ENCODE measurements at places on chromosomes 16 and 17.

DNA sequence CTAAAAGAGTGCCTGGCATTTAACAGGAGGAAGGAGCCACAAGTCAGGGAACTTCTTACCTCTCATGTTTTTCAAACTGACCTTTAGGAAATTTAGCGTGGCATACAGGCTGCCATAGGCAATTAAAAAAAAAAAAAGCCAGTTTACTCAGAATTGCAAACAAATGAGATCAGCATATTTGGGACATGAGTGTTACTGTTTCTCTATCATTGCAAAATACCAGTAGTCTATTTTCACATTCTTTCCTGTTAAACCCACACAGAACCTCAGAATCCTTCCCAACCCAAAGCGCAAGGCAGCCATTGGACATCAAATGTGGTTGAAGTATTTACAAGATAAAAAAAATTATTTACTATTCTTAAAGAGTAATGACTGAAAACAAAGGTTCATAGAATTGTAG, 366.4 kb upstream of the DYNLRB2 start:
- DNase-seq: no peak

- DNase-seq: no peak
Measured at GRCh38 chr17:77528516-77529327, 388.0 kb downstream of the SEC14L1 start.

GRCh38 chr17:17382971-17383370, 79.8 kb downstream of the NT5M start:
- DNase-seq: no peak

- DNase-seq: no peak
Measured at GRCh38 chr16:67304020-67304419, 22.5 kb downstream of the KCTD19 start.

DNA sequence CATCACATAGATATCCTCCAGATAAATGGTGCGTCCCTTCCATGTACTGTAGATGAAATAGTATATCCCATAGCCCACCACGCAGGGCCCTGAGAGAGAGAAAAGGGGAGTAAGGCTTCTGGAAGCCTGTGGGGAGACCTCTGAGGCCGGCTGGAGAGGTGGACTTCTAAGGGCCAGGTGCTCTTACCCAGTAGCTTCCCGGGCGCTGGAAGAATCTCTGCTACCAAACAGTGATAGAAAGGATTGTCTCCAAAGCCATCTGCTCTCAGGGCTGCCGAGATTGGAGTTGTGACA, 718 bp downstream of the SAT2 start:
- DNase-seq: no peak

DNA sequence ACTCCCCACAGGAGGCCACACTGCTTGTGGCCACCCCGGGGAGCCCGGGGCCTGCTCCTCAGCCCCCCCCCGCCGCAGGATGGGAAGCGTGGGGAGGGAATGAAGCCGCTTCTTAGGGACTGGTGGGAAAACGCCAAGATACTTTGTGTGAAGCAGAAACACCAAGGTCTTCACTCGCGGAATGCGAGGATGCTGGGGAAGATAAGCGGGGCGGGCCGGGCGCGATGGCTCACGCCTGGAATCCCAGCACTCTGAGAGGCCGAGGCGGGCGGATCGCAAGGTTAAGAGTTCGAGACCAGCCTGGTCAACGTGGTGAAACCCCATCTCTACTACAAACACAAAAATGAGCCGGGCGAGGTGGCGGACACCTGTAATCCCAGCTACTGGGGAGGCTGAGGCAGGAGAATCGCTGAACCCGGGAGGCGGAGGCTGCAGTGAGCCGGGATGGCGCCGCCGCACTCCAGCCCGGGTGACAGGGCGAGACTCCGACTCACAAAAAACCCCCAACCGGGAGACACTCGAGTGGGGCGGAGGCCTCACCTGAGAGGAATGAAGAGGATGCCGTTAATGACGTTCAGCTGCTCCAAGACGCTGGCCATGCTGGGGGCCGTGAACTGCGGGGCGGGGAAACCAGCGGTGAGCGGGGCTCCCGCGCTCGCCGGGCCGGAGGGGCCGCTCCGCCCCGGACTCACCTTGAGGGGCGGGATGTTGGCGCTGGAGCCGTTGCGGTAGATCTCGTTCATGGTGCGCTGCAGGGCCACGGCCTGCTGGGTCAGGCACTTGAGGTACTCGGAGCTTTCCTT, 20.3 kb downstream of the CLUH start:
- no peak for DNase-seq

GRCh38 chr17:79050551-79050950, 24.1 kb upstream of the ENGASE start:
- DNase-seq: no peak

DNA sequence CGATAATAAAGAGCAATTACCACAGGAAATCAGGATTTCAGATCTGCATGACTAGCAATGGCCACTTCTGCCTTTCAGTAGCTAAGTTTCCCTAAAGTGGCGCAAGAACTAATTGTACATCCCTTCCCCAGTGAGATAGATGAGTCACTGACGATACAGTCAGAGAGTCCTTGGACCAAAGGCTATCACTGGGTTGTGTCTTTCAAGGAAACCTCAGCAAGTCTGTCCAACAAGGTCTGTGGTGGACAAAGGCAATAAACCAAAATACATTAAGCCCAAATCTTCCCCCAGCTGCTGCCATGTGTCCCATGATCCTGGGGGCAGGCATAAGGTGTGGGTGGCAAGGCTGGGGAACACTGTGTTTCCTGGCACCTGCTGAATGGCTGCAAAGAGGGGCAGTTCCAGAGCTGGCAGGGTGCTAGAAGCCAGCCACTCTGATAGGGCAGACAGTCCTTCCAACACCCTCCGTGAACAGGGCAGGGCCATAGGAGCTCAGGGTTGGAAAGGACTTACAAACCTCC, 20.5 kb upstream of the MTMR4 start:
- DNase-seq: no peak

DNA sequence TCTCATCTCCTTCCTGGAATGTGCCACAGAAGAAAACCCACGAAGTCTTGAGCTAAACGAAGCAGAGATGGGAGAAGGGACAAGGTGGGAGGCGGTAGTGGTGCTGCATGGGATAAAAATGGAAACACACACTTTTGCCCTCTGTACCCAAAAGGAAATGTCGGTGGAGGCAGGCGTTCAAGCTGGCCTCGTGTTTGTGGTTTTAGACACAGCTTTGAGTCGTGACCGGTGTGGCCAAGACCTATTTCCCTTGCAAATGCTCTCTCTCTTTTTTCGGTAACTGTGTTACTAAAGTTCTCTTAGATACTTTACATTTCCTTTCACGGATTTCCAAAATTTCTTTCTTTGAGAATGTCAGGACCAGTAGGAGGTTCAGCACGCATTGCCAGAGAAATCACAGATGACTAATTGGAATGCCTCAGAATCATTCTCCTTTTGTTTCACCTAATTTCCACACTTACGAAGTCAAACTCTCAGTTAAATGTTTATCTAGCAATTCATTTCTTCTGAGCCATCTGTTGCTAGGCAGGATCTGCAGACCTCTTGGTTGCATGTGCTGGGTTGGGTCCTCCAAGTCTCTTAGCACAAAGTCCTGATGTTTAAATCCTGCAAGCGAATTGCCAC, 412.3 kb downstream of the MAF start:
- DNase-seq: no peak

DNA sequence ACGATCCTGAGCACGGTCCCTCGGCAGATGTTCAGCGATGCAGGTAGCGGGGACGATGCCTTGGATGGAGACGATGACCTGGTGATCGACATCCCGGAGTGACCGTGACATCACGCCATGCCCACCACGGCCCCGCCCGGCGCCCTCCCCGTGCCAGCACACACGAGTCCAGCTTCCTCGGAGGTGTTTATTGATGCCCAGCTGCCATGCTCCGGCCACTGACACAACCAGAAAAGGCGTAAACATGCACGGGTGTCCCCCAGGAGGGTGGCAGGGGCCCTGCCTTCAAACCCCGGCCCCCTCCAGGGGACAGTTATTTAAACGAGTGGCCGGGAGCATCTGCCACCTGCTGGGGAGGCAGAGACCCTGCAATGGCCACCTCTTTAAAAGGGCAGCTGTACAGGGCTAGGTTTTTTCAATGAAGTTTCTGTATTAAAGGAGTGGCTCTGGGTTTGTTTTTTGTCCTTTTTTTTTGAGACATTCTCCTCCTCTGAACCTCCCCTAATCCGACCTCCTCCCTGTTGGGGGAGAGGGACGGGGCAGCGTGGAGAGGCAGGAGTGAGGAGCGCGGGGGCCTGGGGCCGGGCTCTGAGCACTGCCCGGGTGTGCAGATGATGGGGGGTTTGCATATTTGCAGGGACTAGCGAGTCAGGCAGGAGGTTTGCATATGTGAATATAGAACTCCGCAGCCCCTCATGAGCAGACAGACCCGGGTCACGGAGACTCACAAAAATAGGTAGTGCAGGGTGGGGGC, 5.3 kb downstream of the DOC2A start:
- DNase-seq: peak; percentile 24

DNA sequence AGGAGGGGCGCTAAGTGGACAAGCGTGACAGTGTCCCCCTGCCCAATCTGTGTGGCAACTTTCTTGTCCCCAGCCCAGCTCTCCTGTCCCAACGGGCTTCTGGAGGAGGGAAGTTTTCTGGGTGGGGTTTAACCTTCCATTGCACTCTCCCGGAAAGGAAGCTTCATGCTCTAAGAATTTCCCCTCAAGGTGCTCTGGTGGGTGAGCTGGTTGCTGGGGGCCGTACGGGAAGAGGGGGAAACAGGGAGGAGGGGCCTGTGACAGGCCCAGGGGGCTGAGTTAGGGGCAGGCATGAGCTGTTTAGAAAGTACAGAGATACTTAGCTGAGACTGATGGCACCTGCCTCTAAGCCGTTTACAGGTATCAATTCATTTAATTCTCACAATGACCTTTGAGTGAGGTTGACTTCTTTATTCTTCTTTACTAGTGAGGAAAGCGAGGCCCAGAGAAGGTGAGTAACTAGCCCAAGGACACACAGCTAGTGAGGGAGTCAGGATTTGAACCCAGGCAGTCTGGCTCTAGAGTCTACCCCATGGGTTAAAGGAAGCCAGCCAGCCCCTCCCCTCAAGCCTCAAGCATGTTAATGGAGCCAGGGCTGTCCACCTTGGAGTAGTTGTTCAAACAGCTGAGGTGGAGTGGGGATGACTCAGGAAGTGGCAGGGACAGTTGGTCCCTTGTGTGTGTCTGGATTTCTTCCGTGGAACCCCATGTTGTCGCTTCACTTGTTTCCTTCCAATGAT, 18.9 kb downstream of the ADGRG1 start:
- DNase-seq: no peak

DNA sequence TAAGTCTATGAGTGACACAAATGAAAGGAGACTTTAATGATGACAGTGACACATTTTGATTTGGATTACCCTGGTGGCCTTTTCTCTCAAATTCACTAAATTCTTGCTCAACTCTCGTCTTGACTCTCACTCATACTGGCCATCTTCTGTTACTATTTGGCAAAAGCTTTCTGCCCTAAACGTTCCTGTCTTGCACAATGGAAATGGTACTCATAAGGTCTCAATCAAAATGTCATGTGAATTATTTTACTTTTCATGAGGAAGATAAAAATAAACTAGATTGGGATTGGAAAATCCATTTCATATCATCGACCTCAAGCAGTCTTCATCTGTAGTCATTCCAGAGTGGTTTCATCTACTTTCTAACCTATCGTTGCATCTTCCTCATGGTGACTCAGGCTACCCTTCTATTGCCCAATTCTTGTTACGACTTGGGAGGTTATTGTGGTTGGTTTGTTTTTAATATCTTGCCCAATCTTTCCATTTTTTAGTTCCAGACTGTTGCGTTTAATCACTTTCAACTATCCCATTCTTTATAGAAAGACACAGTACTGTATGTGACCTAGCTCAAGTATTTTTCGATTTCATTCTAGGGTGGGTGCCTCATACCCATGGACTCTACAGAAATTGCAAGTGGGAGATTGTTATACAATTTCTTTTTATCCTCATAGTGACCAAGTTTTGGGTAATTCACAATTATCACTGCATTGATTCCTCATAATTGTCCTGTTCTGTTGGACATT, 317.2 kb upstream of the KCNJ16 start:
- no peak for DNase-seq

DNA sequence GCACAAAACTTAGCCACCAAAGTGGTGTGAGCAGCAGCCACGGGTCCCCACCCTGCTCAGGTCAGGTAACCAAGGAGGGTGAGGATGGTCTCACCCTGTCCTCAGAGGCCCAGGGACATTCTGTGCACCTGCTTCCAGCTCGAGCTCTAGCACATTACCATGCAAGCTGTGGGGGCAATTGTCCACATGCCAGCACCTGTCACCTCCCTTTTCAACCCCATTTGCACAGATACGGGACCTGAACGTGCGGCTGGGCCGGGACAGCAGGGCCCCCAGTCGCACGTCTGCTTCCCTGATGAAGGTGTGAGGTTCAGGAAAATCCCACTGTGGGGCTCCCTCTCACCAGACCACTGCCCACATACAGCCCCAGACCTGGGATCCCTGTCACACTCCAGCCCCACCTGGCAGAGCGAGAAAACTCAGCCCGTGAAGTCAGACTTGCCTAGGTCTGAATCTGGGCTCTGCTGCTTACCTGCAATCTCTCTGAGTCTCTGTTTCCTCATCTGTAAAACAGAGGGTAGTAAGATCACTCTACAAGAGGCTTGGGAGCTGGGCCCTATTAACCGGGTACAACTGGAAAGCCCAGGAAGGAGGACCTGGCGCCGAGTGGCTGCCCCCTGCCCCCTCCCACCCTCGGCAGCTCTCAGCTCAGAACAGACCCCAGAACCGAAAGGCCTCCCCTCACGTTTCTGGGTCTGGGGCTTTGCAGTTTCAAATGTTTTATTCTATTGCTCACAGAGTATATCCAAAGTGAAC, 7.9 kb downstream of the WFIKKN2 start:
- no peak for DNase-seq

Measured in NCI-H2029 treated with DMSO at 0.1 percent for 48 hours (cell line).